ENCODE measurements at places on chromosomes 13 and 19.

DNA sequence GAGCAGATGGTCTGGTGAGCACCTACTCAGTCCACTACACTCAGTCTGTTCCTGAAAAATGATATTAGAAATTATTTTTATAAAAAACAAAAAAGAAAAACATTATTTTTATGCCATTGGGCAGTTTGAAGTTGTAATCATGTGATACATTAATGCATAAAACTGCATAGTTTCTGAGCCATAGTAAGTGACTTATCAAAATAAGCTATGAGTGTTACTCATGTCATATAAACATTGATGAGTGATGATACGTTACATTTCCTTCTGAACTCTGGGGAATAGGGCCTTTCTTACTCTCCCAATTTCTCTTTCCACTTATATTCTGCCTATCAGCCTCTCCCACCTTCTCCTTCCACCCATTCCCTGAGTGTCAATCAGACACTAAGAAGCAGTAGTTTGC is 8.9 kb downstream of the ZNF805 start:
- DNase-seq = no peak

DNA sequence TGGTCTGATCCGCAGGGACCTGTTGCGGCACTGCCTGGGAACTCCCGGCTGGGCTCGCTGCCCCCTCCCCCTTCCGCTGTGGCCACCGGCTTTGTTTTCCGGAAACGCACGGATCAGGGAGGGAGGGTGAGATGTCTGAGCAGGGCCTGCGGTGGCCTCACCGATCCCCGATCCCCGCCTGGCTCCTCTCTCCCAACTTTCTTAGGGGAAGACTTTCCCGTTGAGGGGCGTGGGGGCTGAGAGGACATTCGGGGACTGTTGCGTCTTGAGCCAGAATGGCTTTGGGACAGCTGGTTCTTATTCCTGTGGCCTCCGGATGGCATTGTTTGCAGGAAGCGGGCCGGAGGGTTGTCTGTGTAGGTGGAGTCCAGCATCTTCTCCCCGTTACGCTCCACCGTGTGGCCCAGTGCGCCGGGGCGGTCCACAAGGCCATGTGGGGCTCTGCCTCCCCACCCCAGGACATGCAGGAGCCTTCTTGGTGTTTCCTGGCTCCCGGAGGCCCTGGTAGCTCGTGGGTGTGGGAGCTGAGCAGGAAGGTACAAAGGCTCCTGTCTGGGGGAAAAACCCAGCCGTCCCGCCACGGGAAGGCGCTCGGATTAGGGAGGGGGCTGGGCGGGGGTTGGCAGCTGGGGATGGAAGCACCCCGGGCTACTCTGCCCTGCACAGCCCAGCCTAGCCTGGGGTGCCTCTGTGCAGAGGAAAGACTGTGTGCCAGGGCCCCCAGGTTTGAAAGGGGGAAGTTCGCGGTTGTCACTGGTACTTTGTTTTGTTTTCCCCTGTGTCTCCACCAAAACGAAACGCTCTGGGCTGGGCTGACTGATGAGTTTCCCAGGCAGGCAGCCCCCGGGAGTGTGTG is 1.3 kb downstream of the CSNK1G2 start:
- DNase-seq = no peak

- DNase-seq = no peak
Observed at GRCh38 chr13:37385956-37386670, 212.5 kb downstream of the POSTN start.

DNA sequence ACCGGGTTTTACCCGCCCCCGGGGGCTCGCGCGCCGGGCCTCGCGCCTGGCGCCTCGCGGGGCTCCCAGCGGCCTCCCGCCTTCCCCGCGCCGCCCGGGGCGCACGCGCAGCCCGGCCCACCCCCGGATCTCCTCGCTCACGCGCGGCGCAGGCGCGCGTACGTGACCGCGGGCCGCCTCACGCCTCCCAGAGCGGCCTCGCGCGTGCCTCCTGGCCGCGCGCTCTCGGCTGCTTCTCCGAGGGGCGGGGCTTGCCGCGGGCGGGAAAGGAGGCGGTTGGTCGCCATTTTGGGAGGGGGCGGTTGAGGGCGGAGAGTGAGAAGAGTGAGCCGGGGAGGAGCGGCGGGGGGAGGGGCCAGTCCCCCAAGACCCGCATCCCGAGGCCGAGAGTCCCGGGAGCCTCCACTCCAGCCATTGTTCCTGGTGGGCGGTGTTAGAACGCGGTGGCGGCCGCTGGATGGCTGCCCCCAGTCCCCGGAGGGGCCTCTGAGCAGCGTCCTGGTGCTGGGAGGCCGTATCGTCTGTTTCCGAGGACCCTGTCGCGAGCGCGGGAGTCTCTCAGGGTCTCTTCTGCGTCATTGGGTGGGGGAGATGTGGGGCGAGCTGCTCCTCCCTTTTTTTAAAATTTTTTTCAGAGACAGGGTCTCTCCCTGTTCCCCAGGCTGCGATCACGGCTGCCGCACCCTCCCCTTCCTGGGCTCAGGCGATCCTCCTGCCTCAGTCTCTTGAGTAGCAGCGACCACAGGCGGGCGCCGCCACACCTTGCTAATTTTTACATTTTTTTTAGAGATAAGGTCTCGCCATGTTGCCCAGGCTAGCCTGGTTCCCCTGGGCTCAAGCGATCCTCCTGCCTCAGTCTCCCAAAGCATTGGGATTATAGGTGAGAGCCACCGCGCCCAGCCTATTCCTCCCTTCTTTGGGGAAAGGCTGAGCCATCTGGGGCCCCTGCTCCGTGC is at the start of gene ZNF541:
TSS of gene ZNF541 (minus strand) at position 78 of the 956 bp plus-strand sequence. CDS start 17,292 bp downstream, outside the sequence.
- peak; percentile 7 for DNase-seq

DNA sequence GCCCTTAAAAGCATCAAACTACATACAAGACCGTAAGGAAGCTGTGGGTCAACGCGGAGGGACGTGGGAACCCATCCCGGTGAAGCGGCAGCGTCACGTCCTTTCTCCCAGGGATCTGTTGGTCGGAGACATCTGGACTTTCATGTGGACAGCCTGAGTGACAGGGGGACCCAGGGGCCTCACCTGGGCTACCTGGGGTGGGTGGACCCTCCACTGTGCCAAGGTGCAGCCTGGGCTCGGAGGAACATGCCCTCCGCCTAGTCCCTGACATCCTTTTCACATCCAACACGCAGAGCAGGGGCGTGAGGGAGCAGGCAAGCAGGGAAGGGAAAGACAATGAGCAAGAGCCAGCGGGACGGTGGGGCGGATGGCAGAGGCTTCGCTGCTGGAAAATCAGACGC is 13.8 kb upstream of the GARIN5A start:
- DNase-seq = no peak

GRCh38 chr13:74136084-74136658 is 2.0 kb upstream of the KLF12 start:
- no peak for DNase-seq

- no peak for DNase-seq
Observed at GRCh38 chr19:43936188-43936587, 1.1 kb upstream of the ZNF45 start.

DNA sequence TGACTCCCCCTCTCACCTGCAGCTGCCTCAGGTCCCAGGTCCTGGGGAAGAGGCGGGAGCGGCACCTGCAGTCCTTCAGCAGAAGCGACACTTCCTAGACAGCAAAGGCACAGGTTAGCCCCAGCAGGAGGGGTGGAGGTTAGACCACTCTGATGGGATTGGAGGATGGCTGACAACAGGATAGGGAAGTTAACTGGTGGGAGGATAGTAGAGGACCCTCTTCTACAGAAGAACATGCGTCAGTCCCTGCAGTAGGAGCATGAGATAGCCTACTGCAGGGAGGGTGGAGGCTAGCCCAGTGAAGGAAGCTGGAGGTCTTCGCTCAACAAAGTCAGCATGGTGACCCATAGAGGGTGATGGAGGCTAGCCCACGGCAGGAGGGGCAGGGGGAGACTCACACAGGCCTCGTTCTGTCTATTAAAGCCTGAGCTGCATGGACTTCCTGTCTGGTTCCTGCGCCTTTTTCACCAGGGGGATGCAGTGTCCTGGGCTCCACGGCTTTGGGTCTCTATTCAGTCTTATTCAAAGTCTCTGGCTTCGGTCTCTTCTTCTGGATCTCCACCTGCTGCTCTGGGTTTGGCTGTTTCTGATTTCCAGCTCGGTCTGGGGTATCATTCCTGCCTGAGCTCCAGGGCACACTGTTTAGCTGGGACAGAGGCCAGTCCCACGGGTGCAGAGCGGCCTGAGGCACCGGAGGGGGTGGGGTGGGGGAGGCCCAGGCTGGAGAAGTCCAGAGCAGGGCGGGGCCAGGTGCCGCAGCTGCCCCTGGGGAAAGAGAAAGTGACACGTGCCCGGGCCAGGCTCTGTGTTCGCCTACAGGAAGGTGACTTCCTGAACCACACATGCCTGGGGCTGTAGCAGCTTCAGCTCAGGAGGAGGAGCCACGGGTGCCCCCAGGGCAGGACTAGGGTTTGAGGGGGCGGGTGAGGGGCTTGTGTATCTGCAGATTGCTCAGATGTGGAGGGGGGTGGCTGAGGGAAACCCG is 7.3 kb downstream of the IFNL3 start:
- no peak for DNase-seq

- no peak for DNase-seq
Observed at GRCh38 chr13:38002606-38003005, 133.0 kb upstream of the TRPC4 start.

DNA sequence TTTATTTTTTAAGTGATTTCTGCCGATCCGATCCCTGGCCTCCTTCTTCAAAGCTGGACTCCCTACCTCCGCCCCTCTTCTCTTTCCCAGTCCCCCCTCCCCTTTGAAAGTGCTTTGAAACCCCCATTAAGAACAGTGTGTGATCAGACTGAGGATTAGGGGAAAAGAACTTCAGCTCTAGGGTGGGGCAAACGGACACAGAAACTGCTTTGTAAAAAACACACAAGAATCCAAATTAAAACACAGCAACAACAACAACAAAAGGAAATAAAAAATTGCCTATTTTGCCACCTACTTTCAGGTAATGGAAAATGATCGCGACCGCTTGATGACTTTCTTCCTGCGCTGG is 1.4 kb downstream of the SPRY2 start:
- DNase-seq = no peak

GRCh38 chr19:29324717-29325116 is 111.8 kb upstream of the UQCRFS1 start:
- DNase-seq = no peak

DNA sequence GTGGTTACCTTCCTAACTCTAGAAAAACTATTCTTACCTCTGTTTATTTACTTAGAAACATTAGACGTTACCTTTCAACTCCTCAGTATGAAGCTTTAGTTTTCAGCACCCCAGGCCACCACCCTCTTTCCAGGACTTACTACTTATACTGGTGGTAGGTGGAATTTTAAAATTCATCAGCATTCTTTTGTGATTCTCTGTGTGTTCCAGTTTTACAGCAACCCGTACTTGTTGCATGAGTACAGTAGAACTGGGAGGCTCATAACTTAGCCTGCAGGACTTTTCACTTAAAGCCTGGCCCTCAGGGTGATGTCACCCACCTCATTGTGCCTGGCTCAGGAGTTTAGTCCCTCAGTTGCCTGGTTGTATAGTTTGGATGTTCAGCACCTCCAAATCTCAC is 49.4 kb upstream of the ALOX5AP start:
- no peak for DNase-seq

DNA sequence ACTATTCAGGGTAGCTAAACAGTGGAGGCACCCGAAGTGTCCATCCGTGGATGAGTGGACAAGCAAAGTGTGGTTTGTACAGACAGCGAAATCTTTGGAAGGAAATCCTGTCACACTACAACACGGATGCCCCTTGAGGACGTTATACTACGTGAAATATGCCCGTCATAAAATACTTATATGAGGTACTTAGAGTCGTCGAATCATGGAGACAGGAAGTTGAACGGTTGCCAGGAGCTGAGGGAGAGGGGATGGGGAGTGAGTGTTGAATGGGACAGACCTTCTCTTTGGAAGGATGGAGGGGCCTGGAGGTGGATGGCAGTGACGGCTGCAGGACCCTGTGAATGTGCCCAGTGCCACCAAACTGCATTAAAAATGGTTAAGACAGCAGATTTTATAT is 11.6 kb downstream of the ATP4B start:
- DNase-seq = no peak

- no peak for DNase-seq
Observed at GRCh38 chr13:106038752-106039151, 496.7 kb downstream of the EFNB2 start.

GRCh38 chr13:40794414-40795368 is 5.3 kb downstream of the SLC25A15 start:
- DNase-seq = no peak

Data from AG09319 (cell line).